Thyroid gland (tissue), 4 donors: ENCODE measurements at places on chromosomes 5 and 9.

GRCh38 chr9:37430841-37431597 is 8.5 kb downstream of the GRHPR start:
- no peak for DNase-seq

DNA sequence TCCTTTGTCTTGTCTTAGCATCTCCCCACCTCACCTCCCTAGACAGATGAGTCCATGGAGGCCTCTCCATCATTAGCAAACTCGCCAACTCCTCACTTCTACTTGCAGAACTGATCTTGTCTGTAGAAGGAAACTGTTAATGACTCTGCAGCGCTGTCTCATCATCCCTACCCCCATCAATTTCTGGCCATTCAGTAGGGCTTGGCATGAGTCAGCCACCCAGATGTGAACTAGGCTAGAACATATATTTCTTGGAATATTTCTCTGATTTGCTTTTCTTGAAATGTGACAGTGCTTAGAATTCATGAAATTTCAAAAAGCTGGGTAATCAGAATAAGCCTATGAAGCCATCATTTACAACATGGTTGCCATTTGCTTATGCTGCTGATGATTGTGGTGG is 1125.0 kb upstream of the DMAC1 start:
- no peak for DNase-seq

DNA sequence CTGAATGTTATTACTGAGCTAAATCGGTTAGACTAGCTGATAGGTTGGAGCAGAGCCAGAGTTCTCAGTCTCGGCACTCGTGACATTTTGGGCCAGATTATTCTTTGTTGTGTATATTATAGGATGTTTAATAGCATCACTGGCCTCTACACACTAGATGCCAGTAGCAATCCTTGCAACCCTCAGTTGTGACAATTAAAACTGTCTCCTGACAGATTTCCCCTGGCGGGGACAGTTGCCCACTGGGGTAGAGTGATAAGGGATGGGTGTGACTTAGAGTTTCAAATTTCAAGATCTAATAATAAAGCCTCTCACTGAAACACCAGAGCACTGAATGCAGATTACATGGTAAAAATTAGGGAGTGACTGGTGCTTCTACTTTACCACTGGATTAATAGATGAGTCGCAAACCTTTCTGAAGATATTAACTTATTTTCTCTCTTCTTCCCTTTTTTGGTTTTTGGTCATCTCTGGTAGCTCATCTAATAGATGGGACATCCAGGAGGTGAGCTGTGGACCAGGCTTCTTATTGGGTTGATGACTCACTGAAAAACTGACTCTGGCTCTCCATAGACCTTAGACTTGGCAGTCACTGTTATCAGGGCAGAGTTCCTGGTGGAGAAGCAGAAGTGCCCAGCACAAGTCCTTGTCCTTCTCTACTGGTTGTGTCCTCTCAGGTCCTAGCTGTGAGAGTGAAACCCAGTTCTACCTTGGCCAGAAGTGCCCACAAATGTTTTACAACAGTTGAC is 150.3 kb downstream of the UNC13B start:
- DNase-seq, result no peak

DNA sequence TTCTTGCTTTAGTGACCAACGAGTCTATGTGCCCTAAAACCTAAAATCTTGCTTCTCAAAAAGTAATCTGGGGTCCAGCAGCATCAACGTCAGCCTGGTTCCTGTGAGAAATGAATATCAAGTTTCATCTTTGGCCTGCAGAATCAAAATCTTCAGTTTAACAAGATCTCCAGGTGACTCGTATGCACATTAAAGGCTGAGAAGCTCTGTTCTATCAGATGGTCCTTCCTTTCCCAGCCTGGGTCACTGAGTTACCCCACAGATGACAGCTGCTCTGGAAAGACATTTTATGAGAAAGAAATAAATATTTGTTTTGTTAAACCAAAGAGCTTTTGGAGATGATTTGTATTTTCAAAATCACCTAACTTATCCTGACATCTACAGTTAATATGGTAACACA is 75.8 kb downstream of the ADAMTSL1 start:
- no peak for DNase-seq

DNA sequence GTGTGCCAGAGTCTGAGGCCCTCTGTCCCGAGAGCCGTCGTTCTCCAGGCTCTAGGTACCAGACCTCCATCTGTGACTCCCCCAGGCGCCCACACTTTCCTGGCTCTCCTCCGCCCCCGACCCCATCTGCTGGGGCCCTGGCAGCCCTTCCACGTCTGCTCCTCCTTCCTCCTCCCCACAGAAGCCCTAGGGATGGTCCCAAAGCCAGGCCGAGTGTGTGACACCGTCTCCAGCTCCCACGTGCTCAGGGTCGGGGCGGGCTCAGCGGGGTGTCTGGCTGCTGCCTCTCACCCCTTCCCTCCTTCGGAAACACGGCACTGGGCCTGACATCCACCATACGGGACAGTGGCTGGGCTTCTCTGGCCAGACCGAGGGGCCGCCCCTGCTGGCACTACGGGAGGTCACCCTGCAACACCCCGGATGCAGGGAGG is 20.5 kb upstream of the SLC6A19 start:
- DNase-seq, result no peak

- no peak for DNase-seq
Measured at GRCh38 chr5:78651468-78651867, 2.9 kb upstream of the LHFPL2 start.

- no peak for DNase-seq
Measured at GRCh38 chr9:111969622-111970021, 73.0 kb downstream of the UGCG start.

- DNase-seq, result no peak
Measured at GRCh38 chr9:34519321-34520020, 3.3 kb downstream of the ENHO start.

- DNase-seq, result no peak
Measured at GRCh38 chr9:105405514-105406131, 42.2 kb upstream of the FSD1L start.

GRCh38 chr9:89254773-89255125 is 56.2 kb upstream of the CKS2 start:
- no peak for DNase-seq

DNA sequence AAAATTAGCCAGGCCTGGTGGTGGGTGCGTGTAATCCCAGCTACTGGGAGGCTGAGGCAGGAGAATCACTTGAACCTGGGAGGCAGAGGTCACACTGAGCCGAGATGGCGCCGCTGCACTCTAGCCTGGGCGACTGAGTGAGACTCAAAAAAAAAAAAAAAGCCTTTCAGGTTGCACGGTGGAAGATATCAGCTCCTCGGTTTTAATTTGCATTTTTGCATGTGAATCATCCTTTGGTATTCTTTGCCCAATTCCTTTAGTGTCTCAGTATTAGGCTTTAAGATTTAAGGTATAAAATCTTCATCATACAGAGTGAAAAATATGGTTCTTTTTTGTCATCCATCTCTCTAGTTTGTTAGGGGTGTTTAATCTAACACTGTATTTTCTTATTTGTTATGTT is 173.6 kb upstream of the S1PR3 start:
- DNase-seq, result no peak

DNA sequence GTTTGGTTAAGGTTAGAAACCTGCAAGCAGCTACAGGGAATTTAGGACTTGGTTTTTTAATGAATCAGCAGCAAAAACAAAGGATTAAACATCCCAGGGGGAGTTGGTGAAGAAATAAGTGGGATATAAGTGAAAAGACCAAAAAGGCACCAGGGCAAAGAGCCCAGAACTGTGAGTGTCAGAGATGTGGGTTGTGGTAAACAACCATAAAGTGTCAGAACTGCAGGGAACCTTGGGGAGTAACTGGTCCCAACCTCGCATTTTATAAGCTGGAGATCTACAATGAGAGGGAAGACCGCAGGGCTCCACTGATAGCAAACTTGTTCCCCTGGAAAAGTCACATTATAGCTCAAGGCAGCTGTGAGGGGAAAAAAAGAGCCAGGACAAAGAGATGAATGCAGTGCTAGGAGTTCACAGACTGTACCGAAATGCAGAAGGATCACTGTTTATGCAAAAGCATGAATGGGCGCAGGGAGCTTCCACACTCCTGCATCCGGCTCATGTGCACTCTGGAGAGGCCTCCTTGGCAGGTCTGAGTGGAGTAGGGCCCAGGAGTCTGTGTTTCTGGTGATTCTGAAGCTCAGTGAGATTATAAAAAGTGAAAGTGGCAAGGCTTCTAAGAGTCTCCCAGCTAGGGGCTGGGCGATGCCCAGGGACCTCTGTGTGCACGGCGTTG is 156.3 kb downstream of the GOLPH3 start:
- DNase-seq, result peak; percentile 56
